B cell (primary cell): ENCODE measurements at places on chromosomes 16 and 17. TPM values are rescaled to one million over a fixed set of nuclear protein-coding genes. Genes with fewer than 3 reads are reported as not detected.

GRCh38 chr17:67466251-67466796 lies 89.2 kb downstream of the PITPNC1 start:
- no peaks in the 10 kb centered on the region for H3K27me3 ChIP-seq
- no peak overlapping the region for H3K4me3 ChIP-seq
- no peaks in the 10 kb centered on the region for H3K4me1 ChIP-seq
- DNase-seq: no peak

DNA sequence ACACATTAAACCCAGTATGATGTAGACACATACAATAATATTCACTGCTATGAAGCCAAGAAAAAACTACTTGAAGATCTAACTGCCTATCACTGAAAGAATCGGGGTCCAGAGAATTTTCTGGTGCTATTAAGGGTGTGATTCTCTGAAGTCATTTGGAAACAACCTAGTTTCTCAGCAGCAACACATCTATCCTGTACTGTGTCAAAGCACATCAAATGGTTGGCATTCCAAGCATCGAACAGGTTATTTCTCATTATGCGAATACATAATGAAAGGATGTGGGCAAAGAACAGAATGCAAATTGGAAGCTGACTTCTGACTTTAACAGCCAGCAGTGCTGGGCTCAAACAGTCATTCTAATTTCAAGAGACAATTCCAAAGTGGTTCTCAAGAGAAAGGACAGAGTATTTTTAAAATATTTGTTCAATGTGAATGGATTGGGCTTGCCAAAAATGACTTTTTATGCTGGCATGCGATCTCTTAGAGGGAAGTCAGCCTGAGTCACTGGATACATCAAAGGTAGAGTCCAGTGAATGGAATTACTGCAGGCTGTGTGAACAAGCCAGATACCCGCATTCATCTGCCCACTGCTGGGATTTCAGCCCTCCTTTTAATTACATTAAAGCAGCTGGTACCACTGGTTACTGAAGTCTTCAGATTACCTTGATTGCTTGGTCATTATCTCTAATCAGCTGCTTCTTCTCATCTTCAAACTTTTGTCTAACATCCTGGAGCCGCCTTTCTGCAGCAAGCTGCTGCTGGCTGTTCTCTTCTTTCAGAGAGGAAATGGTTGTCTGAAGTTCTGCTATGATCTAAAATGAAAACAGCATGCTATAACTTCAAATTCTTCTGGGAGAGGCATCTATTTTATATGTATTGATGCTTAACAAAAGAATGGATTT lies 181.2 kb upstream of the AXIN2 start:
- H3K4me1 ChIP-seq: no peaks in the 10 kb centered on the region
- no peaks in the 10 kb centered on the region for H3K36me3 ChIP-seq
- H3K27me3 ChIP-seq: no peaks in the 10 kb centered on the region
- no peak overlapping the region for H3K27ac ChIP-seq
- no peak overlapping the region for H3K4me3 ChIP-seq

- H3K4me3 ChIP-seq: no peak overlapping the region
- H3K4me1 ChIP-seq: no peaks in the 10 kb centered on the region
- no peaks in the 10 kb centered on the region for H3K36me3 ChIP-seq
- no peak overlapping the region for H3K27ac ChIP-seq
- H3K27me3 ChIP-seq: no peaks in the 10 kb centered on the region
- DNase-seq: no peak
These were observed 8.2 kb upstream of the RNFT1 start for GRCh38 chr17:59972778-59973177.

DNA sequence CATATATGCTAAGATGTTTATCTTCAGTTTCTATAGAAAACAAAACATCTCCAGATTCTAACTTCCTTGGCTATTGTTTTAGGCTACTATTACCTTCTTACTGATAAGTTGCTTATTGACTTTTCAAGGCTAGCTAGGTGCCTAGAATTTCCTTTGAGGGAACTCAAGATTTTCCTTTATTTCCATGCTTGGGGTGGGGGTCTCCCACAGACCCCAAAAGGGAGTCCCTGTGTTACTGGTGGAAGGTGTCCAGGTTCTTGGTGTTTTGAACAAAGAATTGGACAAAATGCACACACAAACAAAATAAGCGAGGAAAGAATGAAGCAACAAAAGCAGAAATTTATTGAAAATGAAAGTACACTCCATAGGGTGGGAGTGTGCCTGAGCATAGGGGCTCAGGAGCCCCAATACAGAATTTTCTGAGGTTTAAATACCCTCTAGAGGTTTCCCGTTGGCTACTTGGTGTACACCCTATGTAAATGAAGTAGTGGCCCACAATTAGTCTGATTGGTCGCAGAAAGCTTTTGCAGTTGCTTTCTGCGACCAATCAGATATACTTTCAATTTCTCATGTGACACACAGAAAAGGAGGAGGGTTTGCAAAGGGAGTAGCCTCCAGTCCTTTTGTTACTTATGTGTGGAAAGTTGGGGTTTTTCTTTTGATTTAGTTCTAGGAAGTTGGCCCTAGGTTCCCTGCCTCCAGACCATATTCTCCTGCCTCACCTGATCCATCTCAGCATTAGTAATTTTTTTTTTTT lies 67.5 kb downstream of the MARF1 start:
- H3K36me3 ChIP-seq: no peaks in the 10 kb centered on the region
- DNase-seq: no peak
- no peaks in the 10 kb centered on the region for H3K27me3 ChIP-seq
- no peak overlapping the region for H3K4me3 ChIP-seq
- no peaks in the 10 kb centered on the region for H3K4me1 ChIP-seq
- no peak overlapping the region for H3K27ac ChIP-seq

DNA sequence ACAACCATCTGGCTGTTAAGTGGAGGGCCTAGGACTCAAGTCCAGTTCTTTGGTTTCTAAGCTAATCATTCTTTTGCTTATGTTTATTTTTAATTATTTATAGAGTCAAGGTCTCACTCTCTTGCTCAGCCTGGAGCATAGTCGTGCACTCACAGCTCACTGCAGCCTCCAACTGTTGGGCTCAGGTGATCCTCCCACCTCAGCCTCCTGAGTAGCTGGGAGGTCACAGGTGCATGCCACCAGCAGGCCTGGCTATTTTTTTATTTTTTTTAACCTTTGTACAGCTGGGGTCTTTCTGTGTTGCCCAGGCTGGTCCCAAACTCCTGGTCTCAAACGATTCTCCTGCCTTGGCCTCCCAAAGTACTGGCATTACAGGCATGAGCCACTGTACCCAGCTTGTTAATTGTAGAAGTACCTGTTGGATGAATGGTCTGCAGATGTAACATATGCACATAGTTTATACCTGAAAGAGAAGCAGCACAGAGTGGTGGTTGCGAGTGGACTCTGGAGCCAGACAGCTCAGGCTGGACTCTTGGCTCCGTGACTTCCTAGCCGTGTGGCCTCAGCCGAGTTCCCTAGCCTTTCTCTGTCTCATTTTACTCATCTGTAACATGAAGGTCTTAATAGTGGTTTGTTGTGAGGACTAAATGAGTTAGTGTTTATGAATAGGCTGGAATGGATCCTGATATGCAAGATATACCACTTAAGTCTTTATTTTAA lies 337.5 kb downstream of the SNX29 start:
- H3K27me3 ChIP-seq: no peaks in the 10 kb centered on the region
- no peak overlapping the region for H3K4me3 ChIP-seq
- H3K27ac ChIP-seq: no peak overlapping the region
- H3K36me3 ChIP-seq: peaks cover 10% of the 10 kb centered on the region

Gene OR3A2
- total RNA-seq: 1.3 and 1.9 TPM in 2 replicates

DNA sequence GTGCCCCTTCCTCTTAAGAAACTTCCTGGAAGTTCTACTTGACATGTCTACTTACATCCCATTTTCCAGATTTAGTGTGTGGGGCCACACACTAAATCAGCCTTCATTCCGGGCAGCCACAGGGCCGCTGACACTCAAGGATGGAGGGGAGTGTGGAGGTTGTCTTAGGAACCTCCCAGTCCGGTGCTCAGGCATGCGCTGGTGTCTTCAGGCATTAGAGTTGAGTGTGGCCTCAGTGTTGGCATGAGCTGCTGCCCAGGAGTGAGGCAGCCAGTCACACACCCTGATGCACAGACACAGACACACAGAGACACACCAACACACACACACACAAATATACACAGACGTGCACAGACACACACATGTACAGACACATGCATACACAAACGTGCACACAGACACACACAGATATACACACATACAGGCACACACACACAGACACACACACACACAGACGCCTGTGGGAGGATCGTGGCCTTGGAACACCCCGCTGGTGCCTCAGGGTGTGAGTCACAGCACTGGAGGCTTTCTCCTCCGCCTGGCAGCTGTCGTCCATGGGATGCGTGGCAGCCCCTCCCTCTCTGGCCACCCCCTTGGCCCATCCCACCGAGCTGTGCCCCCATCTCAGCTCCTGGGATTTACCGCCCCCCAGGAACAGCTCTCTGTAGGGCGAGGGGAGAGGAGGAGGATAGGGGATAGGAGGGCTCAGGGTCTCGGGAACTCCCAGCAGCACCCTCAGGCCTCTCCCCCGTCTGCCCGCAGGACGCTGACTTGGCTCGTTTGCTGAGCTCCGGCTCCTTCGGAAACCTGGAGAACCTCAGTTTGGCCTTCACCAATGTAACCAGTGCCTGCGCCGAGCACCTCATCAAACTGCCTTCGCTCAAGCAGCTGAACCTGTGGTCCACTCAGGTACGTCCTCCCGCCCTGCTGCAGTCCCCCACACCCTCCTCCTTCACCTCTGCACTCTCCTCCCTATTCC lies 75.6 kb upstream of the PLCG2 start:
- H3K4me3 ChIP-seq: no peak overlapping the region
- no peaks in the 10 kb centered on the region for H3K4me1 ChIP-seq
- peaks cover 91% of the 10 kb centered on the region for H3K36me3 ChIP-seq
- H3K27me3 ChIP-seq: no peaks in the 10 kb centered on the region
- no peak for DNase-seq
- no peak overlapping the region for H3K27ac ChIP-seq

Gene CCDC144A
- 4.3 and 4.8 TPM in 2 replicates for total RNA-seq

Gene PIK3R5
- total RNA-seq: 69.9 and 70.0 TPM in 2 replicates

GRCh38 chr17:10754861-10755591 lies 25.2 kb upstream of the TMEM220 start:
- no peak overlapping the region for H3K27ac ChIP-seq
- no peaks in the 10 kb centered on the region for H3K4me1 ChIP-seq
- no peak overlapping the region for H3K4me3 ChIP-seq
- H3K27me3 ChIP-seq: no peaks in the 10 kb centered on the region
- no peaks in the 10 kb centered on the region for H3K36me3 ChIP-seq

Gene PRKCB
- 373 and 397 TPM in 2 replicates for total RNA-seq

Gene RHBDL1
- total RNA-seq: 0.76 and 1.0 TPM in 2 replicates

DNA sequence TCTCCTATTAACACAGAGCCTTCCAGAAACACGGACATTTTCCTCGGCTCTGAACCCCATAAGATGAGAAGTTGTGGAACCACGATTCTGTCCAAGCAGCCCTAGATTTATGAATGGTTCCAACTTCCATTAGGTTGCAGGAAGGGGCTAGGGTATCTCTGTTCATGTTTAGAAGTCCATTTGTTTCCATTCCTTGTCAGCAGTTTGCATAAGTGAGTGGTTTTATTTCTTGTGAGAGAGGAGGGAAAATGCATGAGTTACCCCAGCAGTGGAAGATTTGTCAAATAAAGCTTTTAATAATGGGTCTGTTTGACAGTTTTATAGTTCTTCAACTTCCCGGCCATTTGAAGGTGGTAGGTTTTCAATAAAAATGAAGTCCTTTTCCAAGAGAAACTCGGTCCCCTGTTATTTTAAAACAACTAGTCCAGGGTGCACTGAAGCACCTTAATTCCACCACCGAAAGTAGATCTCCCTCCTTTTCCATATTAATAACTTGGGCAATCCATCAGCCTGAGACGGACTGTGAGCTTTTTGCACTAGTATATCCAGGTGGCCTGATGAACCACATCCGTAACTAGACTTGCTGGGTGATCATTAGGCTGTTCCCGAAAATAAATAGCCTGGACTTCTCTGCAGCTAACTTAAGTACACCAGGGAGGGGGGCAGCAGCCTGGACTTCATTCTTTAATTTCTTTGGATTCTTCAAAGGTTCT lies 181.3 kb downstream of the TMEM114 start:
- H3K4me3 ChIP-seq: no peak overlapping the region
- H3K4me1 ChIP-seq: no peaks in the 10 kb centered on the region
- H3K27ac ChIP-seq: no peak overlapping the region
- DNase-seq: no peak
- H3K36me3 ChIP-seq: no peaks in the 10 kb centered on the region

Gene EPN3
- total RNA-seq: not detected in 2 replicates

- peak overlapping the region; percentile 93 for H3K27ac ChIP-seq
- no peaks in the 10 kb centered on the region for H3K27me3 ChIP-seq
- H3K4me3 ChIP-seq: peak overlapping the region; percentile 81
- no peak for DNase-seq
These were observed 9.9 kb downstream of the ADCY7 start for GRCh38 chr16:50276326-50276640.

GRCh38 chr17:81695801-81696200 lies 7.4 kb upstream of the MRPL12 start:
- H3K4me1 ChIP-seq: no peaks in the 10 kb centered on the region
- no peak overlapping the region for H3K27ac ChIP-seq
- no peaks in the 10 kb centered on the region for H3K27me3 ChIP-seq
